Stimulated activated CD8-positive, alpha-beta memory T cell treated with anti-CD3 and anti-CD28 coated beads, Interleukin-4, amount 100 ng/mL, for 1 hour (primary cell): ENCODE measurements at places on chromosomes 2 and 18.

DNA sequence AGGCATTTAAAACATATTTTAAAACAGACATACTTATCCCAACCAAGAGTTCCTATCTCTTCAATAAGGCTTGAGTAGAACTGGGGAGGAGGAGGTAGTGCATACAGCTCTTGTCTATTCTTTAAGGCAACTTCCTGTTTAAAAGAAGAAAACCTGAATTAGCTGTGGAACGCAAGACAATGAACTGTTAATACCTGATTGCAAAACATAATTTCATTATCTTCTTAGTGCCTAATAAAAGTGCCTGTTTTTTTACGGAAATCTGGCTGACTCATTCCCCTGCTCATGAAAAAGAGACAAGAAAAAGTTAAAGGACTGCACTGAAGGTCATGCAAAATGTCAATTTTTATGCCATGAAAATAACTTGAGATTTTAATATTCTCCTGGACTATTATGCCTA lies 19.2 kb downstream of the FANCL start:
- DNase-seq, result no peak

GRCh38 chr18:79951545-79952455 lies at the start of gene SLC66A2:
TSS of gene SLC66A2 (minus strand) at chr18:79951653. CDS start at chr18:79950926, 727 bp downstream.
- peak; percentile 93 for DNase-seq

DNA sequence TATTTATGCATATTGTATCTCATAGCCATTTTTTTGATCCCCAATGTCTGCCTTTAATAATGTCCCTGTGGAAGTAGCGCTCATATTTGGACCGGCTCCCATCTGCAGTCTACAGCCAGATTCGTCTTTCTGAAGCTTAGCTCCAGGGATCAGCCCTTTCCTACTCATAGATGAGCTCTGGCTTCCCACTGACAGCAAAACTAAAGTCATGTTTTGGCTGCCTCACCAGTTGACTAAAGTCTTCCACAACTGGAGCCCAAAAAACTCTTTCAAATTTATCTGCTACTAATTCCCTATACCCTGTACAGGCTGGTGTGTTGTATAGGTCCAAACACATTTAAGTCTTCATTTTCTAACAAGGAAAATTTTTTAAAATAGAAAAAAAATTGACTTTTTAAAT lies 294.2 kb upstream of the HNMT start:
- DNase-seq, result no peak

GRCh38 chr2:237491515-237492118 lies 4.6 kb downstream of the MLPH start:
- no peak for DNase-seq

DNA sequence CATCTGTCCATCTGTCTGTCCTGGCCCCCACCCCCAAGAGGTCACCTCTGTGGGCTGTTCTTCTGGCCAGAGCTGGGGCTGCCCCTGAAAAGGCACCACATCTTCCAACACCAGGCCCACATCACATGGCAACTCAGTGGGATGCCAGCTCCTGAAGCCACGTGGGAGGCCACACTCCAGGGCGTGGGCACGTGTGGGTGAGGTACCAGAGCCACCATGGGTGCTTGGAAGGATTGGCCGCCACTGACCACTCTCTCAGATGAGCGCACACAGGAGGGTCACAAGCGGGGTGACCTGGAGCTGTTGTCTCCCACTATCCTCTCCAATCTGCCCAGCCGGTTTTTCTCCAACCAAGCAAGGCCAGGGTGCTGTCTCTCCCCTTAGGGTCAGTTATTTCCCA lies 197.9 kb downstream of the TFCP2L1 start:
- DNase-seq, result no peak

GRCh38 chr2:56012221-56012765 lies 88.7 kb upstream of the EFEMP1 start:
- no peak for DNase-seq

DNA sequence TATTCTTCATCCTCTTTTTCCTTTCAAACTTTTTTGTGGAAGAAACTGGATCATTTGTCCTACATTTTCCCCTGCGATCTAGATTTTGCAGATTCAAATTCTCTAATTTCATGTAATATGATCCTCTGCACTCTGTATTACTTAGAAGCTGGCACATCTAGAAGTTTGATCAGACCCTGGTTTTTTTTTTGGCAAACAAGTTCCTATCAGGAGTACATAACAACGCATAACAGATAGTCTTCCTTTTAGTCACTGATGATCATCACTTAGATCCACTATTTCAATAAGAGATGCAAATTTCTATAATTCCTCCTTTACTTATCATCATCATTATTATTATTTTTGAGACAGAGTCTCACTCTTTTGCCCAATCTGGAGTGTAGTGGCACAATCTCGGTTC lies 117.1 kb downstream of the CDH2 start:
- no peak for DNase-seq

DNA sequence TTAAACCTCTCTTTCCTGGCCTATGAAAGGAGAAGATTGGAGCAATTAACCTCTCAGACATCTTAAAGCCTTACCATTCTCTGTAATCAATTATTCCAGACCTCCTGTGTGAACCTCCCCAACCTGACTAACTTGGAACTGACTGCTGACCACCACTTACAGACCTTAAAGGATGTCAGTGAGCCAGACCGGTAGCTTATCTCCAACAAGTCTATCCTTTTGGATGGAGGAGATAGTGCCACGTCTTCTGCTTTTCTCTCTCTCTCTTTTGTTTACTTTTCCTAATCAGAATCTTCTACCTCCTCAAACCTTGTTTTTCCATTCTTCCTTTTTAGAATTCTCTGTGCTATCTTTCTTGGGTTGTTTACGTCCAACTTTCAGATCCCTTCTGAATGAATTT lies 57.2 kb downstream of the LRRTM1 start:
- DNase-seq, result no peak

DNA sequence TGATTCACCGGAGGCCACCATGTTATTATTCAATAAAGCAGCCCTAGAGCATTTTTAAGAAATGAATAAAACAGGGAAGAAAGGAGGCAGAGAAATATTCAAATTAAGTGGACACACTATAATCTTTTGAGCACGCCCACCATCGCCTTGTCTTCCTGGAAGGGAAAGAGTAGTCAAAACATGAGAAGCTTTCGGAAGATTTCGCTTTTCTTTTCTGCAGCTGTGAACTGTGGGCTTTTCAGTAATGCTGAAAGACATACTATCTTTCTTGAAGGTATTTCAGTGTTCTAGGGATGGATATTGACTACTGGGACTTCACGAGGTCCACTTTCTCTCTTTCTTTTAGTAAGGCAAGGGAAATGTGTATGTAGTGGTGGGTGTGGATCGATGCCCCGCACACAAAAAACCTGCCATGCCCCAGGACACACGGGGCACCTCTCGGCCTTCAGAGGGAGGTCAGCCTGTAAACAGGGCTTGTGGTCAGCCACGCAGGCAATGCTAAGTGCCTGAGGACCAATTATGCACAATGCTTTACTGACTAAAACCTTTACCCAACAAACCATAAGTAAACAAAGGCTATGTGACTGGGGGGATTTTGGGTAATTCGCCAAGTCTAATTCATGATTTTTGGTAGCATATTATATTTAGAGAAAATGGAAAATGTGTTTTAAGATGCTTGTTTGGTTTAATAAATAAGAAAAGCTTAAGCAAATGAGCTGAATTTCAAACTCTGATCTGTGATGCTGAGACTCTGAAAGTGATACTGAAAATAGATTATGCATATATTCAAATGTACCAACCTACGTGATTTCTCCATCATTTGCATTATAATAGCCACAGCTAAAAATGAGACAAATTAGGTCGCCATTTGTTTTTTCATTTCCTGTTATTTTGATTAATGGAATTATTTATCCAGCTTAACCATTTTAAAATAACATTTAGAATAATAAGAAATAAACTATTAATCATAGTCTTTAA lies 130.5 kb downstream of the ZNF516 start:
- no peak for DNase-seq

- DNase-seq, result no peak
Observed at GRCh38 chr2:71860381-71860926, 287.2 kb downstream of the CYP26B1 start.

DNA sequence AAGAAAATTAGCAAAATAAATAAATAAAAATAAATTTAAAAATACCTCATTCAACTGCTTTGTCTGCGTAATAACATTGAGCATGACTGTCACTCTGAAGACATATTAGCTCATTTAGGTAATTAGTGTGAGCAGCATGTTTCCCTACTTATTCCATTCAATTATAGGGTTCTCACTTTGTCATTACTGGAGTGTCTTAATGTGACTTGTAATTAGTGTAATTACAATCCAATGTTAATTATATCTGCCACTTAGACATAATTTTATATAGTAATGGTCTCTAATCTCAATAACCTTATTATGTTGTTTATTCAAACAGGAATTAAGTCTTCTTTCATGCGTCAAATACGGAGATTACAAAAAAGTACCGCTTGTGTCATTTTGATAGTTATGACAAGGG lies 893.9 kb upstream of the ACVR2A start:
- DNase-seq, result no peak

DNA sequence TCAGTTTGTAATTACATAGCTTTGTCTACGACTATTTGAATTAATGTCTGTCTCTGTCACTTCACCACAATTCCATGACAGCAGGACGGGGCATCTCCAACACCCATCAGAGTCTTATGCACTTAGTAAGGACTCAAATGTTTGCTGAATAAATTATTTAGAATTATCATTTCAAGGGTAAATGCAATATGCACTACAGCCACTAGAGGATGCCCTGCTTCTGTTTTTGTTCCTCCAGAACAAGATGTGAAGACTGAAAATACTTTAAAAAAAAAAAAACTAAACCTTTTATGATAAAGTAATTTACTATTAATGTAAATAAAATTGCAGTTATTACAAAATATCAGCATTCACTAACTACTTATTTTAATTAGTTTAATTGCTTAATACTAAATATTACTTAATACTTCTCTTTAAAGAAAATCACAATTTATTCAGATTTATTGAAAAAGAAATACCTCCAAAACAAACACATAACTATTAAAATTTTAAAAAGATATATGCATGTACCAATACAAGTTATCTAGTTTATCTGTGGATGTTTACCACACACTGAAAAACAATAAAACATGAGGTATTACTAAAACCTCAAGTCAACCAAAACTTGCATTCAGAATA lies 3.2 kb downstream of the PIGN start:
- no peak for DNase-seq

GRCh38 chr2:67571785-67572718 lies 174.9 kb downstream of the ETAA1 start:
- DNase-seq, result no peak

DNA sequence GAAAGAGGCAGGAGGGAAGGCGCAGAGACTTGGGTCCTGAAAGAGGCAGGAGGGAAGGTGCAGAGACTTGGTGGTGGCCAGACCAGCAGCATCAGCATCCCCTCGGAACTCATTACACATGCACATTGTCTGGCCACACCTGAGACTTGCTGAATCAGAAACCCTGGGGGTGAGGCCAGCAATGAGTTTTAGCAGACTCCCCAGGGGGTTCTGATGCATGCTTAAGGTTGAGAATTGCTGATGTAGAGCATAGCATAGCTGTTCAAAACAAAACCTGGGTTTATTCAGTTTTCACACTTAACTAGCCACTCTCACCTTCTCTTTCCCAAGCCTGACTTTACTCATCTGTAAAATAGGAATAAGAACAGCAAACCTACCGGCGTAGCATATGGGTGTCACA lies 122.9 kb downstream of the MRO start:
- no peak for DNase-seq

DNA sequence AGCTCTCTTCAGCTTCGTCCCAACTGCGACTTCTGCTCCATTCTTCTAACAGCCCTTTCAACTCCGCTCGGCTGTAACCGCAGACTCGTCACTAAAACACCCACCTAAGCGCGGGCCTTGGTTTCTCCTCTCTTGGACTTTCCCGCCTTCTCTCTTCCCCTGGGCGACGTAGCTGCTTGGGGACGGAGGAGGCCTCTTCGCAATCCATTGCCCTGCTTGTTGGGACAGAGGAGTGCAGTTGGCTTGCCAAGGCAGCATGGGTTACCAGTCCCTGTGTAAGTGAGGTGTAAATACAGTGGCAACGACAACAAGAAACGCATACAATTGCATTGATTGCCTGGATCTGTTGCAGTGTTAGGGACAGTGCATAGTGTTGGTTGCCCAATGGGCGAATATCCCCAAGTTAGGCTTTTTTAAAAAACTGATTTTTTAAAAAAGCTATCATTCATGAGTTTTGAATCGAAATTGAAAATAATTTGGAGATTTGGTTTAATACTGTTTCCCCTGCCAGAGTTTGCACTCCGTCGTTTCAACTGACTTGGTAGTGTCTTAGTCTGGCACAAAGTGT lies 484 bp upstream of the DARS1 start:
- DNase-seq, result peak; percentile 55

DNA sequence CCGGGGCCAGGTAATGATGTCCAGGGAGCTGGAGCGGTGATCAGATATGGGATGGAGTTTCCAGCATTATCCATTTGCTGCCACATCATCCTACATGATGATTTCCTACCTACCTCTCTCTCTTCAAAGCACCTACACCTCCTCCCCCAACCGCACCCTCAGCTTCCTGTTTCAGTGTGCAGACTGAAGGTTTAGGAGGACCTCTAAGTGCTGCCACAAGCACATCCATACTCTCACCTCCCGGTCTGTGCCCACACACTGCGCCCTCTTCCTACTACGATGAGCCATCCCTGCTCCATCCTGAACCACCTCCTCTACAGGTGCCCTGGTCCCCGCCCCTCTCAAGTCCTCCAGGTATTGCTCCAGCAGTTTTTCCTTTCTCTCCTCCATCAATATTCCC lies 123.7 kb downstream of the ALPK2 start:
- no peak for DNase-seq

- no peak for DNase-seq
Observed at GRCh38 chr2:83172841-83173240, 1286.2 kb downstream of the SUCLG1 start.

DNA sequence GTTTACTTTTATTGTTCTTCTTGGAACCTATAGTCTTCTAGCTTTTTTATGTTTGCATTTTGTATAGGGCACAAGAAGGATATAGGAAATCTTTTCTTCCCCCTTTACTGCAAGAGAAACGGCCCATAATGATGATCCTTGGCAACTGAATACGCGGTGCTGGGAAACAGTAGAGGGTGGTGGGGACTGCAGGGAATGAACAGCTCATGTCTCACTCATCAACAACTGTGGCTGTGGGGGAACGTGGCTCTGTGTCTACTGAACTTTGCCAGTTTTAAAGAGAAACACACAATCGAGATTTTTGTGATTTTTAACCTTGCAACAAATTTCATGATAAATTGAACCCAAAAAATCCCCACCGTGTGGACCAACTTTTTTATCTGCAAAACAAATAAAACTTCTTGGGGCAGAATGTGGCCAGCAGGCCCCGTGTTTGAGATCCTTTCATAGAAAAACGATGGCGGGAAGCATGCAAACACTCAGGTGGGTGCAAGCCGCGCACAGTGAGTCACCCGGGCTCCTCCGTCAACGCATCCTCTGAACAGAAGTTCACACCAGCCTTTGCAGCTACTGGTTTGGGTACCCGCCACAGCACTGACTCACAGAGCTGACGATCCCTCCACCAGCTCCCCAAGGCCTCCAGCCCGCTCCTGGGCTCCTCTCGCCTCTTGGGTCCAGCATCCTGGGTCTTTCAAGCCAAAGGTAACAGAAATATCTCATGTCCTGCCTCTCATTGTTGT lies 149.3 kb downstream of the COL6A3 start:
- DNase-seq, result no peak

GRCh38 chr2:205245001-205245400 lies 437.3 kb upstream of the NRP2 start:
- DNase-seq, result no peak

- DNase-seq, result peak; percentile 2
Observed at GRCh38 chr2:191740016-191740419, 62.1 kb downstream of the NABP1 start.
